Adipocyte (in vitro differentiated cells): ENCODE measurements at places on chromosomes 12 and 14.

DNA sequence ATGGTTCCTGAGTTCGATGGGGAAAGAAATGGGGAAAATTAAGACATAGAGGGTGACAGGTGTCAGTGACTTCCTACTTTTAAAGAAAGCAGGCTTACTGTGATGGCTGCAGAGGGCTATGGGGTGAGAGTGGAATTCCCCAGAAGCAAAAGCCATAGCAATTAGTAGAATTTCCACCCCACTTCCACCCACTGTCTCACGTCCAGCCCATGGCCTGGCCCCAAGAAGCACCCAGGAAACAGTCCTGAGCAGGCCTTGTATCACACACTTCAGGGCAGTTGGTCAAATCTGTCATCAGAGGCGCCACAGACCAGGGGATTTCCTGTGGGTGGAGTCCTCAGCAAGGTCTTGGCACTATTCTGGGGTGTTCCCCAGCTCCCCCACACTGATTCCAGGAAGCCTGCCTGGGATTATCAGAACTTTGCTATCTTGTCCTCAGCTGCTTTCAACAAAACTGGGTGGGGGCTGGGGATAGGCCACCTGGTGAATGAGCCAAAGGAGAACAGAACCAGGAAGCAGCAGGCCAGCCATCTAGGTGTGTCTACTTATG, 120.1 kb upstream of the CCND2 start:
- DNase-seq: no peak

- DNase-seq: no peak
These were observed 14.4 kb downstream of the EVL start for GRCh38 chr14:100079726-100080005.

GRCh38 chr14:68283378-68284123, 464.0 kb downstream of the RAD51B start:
- no peak for DNase-seq

GRCh38 chr12:29463198-29463597, 34.3 kb downstream of the OVCH1 start:
- no peak for DNase-seq

DNA sequence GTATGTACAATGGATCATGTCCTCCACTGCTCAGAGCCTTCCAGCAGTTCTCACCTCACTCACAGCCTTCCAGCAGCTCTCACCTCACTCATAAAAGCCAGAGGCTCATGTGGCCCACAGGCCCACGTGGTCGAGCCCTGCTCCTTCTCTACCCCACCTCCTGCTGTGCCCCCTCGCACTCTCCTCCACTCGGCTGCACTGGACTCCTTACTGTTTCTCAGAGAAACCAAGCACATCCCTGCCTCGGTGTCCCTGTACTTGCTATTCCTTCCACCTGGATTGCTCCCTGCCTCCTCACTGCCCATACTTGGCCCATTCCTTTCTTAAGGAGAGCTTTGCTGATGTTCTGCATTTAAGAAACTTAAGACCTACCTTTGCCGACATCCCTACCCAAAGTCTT, 219.7 kb downstream of the ZFP36L1 start:
- DNase-seq: no peak

DNA sequence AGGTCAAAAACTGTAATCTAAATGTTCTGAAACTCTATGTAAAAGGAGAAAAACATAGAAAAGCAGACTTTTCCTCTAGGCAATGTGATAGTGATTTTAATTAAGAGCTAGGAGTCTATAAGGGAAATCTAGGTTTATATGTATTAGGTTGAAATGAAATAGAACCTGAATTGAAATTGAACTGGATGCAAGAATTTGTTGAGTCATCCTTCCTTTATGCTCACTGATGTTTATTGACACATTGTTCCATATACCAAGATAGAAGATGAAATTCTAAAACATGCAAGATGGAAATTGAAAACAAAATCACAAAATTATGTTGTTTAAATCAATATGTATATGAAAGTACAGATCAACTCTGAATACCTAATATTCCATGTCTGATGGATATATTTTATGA, 170.4 kb upstream of the FLRT2 start:
- no peak for DNase-seq

DNA sequence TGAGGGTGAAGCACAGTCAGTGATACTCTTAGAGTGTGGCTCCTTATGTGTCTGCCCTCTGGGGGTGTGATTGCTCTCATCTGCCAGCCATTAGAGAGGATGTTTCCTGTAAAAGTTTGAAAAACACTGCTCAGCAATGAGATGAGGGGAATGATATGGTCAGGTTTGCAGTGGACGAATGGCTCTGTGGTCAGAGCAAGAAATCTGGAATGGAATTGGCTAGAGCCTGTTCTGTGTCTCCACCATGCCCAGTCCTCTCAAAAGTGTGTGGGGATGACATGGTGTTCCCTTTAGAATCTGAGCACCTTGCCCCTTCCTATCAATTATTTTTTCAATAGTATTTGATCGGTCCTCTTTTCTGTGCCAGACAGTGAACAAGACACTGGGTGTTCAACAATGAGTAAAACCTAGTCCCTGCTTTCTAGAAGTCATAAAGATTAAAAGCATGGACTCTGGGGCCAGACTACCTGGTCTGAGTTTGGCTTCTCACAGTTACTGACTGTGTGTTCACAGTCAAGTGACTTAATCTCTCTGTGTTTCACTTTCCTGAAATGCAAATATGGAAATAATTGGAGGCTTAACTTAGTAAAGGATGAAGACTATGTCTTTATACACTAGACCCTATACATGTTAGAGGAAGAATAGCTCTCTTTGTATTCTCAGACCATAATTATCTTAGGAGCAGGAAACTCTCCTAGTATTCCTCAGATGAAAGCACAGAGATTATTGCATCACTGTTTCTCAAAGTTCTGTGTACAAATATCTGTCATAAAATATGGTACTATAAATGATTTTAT, 1.6 kb downstream of the ACSS3 start:
- no peak for DNase-seq

GRCh38 chr12:127284021-127284420, 982.9 kb upstream of the TMEM132C start:
- DNase-seq: peak; percentile 39

- peak; percentile 83 for DNase-seq
These were observed 7.4 kb downstream of the TMEM120B start for GRCh38 chr12:121719926-121720414.

DNA sequence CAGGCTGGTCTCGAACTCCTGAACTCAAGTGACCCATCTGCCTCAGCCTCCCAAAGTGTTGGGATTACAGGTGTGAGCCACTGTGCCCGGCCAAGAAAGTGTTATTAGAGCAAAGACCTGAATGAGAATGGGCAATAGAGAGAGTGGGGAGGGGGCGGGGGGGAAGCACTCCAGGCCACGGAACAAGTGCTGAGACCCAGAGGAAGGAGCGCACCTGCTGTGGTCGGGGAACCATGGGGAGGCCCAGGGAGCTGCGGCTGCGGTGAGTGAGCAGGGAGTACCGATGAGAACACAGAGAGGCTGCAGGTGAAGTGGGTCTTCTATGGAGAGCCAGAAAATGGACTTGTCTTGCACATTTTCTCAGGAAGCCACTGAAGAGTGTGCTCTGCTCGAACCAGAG, 10.8 kb downstream of the SMIM41 start:
- DNase-seq: no peak

DNA sequence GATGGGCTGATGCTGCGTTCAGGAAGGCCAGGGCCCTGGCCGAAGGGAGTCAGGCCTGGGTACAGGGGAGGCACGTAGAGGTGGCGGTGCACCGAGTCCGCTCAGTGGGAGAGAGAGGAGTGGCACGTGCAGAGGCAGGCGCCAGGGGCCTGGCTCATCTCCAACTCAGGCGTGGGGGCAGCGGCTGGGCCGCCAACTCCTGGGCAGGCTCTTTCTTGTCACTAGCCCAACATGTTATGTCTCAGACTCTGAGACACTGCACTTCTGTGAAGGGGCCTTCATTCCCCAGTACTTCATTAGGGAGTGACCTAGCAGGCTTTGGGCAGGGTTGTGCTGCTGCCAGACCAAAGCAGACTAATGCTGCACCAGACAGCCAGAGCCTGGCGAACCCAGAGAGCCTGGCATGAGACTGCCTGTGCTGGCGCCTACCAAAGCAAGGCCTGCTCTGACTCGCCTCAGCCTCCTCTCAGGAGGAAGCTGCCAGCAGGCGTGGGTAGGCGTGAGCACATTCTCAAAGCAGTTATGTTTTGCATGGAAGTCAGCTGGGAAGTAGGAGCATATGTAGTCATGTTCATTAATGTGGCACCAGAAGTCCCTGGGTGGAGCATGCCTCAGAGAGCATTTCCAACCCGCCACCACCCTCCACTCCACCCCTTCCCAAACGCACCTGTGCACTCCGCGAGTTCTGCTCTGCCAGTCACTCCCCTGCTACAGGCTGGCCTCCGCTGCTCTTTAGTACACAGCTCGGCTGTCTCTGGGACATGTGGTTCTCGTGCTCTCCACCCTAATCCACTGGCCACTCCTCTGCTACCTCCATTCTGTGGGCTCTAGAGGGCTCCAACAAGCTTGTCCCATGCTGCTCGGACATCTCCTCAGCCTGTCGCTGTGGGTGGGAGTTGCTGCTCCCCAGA, 9.7 kb downstream of the CKB start:
- no peak for DNase-seq

- no peak for DNase-seq
These were observed 12.1 kb upstream of the CDH24 start for GRCh38 chr14:23069413-23069806.

- no peak for DNase-seq
These were observed 324.8 kb downstream of the C12orf50 start for GRCh38 chr12:87704374-87704773.
